Mesangial cell (primary cell): ENCODE measurements at places on chromosomes 5 and 9. TPM values are rescaled to one million over a fixed set of nuclear protein-coding genes. Genes with fewer than 3 reads are reported as not detected.

Gene KCNV2
- not detected in 2 replicates for total RNA-seq

Gene PKD2L2
- total RNA-seq = not detected in 2 replicates

Gene IFNA13
- not detected in 2 replicates for total RNA-seq

Gene PLGRKT
- 12.9 and 24.6 TPM in 2 replicates for total RNA-seq
